Epithelial cell of proximal tubule (primary cell): ENCODE measurements at places on chromosomes 4 and X. TPM values are rescaled to one million over a fixed set of nuclear protein-coding genes. Genes with fewer than 3 reads are reported as not detected.
A peak's percentile ranks its signal among the peaks of the same experiment; 100 is the strongest.

DNA sequence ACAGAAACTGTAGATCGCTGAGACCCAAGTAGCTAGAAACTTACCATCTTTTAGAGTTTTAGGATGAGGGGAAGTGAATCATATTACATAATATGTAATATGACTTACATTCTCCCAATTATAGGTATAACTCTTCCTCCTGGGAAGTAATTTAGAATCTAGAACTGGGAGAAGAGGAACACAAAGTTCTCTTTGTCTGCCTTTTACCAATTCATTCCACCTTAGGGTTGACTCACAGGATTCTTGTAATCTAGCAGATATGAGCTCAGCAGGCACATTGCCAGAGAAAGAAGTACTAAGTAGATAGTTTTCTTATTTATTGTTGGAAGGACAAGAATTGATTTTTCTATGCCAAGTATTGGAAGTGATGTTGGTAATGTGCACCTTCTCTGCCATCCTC is 58.0 kb upstream of the CCSER1 start:
- no peak for DNase-seq

DNA sequence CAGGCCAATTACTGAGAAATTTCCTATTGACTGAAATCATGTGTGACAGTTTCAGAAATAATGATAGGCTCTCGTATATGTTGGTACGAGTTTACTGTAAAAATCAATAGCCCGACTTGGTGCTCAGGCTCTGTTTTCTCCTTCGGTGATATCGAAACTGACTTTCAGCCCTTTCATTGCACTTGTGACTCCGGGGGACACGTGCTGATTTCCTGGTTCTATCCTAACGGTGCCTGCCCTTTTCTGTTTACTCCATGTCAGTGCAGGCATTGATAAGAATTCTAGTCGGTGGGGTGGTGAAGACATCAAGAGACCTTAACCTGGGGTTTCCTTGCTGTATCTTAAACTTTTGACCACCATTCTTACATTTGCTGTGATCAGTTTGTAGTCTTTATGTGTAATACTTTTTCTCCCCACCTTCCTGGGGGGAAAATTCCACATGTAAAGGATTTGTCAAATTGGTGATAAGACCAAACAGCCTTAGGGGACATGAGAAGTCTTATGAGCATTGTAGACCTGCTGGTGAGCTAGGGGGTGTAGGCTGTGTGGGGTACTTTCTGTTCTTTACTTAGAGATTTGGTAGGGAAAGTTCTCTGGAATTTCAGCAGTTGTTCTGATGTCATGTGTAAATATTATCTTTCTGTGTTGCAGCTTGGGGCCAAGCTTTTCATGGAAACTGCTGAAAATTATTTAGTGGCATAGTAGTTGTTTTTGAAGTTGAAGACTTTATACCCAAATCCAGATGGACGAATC is 52.7 kb downstream of the TMEM131L start:
- DNase-seq = no peak

DNA sequence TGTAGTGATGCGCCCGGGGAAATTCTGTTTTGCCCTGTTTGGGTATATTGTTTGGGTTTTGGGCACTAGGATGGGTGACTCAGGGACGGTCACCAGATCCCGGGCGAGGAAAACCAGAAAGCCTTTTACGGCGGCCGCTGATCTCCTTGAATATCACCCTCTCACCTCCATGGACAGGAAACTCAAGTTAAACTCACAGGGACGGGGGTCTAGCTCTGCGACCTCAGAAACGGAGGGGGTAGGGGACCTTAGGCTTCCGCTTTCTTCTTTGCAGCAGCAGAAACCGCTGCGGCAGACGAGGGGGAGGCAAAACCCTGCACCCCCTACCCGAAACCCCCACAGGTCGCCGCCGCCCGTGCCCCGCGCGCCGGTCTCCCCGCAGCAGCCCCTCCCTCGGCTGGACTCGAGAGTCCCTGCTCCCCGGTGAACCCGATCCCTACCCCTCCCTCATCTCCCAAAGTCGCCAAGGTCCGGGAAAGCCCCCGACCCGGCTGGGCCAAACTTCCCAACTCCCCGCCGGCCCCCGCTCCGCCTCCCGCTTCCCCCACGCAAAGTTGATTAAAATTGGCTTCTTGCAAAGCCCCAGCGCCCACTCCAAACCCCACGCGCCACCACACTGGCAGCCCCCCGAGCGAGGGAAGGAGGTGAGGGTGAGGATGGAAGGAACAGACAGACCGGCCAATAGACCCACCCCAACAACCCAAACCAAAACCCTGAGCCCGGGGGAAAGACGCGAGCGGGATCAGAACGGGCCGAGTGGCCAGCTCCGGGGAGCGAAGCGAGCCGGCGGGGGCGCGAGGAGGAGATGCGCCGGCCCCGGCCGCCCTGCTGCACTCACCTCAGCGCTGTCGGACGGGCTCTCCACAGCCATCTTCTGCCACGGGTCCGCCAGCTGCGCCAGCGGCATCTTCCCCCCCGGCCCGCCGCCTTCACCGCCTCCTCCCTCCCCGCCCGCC is 705 bp downstream of the RPS6KA3 start:
- no peak for DNase-seq

DNA sequence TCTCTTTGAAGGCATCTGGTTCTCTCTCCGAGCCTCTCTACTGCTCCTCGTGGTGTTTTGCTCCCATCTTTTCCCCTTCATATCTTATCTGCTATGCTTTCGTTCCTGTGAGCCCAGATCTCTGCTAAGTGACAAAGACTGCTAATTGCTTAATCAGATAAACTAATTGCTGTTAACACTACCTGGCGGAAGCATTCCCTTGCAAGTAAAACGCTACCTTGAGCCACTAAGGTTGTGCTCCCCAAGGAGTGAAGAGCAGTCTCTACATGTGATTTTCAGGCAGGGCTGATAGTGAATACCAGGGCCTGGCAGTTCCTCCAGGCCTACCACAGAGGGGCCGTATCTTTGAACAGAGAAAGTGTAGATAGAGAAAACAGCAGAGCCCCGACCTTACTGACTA is 244.0 kb upstream of the GATB start:
- DNase-seq = no peak

DNA sequence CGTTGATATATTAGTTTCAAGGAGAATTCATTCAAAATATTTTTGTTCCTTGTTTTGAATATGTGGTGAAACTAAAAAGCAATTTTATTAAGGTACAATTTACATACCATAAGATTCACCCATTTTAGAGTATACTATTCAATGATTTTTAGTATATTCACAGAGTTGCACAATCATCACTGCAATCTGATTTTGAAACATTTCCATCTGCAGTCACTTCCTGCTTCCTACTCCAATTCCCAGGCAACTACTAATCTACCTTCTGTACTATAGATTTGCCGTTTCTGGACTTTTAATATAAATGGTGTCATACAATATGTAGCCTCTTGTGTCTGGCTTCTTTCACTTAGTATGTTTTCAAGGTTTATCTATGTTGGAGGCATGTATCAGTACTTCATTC is 71.3 kb downstream of the SLC9A7 start:
- DNase-seq = no peak

Gene RBMX
- 314 and 363 TPM in 2 replicates for total RNA-seq

Gene POF1B
- not detected in 2 replicates for total RNA-seq

GRCh38 chrX:28591542-28591941 is 4.3 kb downstream of the IL1RAPL1 start:
- no peak for DNase-seq

Gene C1QTNF7
- not detected in 2 replicates for total RNA-seq

- DNase-seq = no peak
Observed at GRCh38 chr4:2322227-2322626, 60.3 kb upstream of the MXD4 start.

DNA sequence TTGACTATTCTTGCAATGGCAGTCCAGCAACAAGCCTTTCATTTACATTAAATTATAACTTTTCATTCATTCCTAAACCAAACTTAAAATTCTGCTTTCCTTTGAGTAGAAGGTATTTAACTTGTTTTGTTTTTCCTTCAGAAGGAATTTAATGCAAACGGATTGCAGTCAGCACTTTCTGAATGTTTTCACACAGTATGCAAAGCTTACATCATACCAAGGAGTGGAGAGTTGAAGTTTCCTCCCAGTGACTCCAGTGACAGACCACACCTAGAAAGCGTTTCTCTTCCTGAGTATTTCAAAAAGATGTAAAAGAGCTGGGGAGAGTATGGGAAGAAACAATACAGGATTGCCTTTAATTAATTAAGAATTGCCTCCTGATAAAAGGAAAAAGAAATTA is 8.1 kb downstream of the EPGN start:
- DNase-seq = no peak

GRCh38 chr4:153274967-153275366 is 69.5 kb upstream of the MND1 start:
- peak; percentile 31 for DNase-seq
